Activated T-helper 1 cell treated with anti-CD3 and anti-CD28 coated beads, Interleukin-2, amount 50 U/mL, for 16 hours (primary cell): ENCODE measurements at places on chromosomes 4 and X.
A peak's percentile ranks its signal among the peaks of the same experiment; 100 is the strongest.

DNA sequence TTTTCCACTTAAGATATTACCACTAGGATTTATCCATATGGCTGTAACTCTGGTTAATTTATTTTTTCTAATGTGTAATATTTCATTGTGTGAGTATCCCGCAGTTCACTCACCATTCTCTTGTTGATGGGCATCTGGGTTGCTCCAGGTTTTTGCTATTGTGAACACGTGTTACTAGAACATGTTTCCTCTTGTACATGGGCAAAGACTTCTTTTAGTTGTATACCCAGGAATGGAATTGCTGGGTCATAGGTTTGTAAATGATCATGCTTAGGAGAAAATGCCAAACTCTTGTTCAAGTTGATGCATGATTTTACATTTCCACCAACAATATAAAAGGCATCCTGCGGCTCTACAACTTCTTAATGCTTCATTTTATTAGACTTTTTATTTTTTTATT is 26.8 kb downstream of the SYNPO2 start:
- DNase-seq, result no peak

DNA sequence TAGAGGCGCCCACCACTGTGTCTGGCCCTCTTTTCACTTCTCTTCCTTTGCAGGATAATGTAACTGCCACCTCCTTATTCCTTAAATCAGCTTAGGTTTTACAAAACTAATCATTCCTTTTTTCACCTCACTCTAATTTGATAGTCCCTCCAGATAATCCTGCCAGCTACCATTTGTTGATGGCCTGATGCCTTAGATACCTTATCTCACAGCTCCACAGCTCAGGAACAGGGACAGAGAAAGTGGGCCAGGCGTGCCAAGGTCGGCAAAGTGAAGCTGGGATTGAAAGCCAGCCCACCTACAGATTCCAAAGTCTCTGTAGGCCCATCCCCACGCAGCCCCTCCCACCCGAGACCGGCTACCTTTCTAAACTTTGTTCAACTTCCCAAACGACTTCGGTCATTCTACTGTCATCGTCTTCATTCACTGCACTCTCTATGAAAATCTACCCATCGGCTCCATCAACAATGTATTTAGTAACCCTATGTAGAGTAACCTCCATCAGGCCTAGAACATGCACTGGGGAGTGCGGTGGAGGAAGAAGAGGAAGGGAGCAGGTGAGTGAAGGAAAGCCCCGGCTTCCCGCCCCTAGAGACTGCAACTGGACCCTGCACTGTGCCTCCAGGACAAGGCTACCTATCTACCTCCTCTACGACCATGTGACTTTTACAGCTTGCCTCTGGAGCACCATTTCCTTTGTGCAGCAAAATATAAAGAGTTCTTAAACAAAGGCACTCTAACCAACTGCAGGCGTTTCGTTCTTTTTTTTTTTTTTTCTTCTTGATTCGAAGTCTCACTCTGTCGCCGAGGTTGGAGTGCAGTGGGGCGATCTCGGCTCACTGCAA is 1.5 kb downstream of the CASP6 start:
- no peak for DNase-seq

- DNase-seq, result no peak
These were observed 43.0 kb upstream of the KCNIP4 start for GRCh38 chr4:21991562-21991961.

GRCh38 chr4:143531380-143531779 is 17.9 kb downstream of the SMARCA5 start:
- no peak for DNase-seq

GRCh38 chr4:66906314-66906713 is 639.0 kb downstream of the CENPC start:
- no peak for DNase-seq

DNA sequence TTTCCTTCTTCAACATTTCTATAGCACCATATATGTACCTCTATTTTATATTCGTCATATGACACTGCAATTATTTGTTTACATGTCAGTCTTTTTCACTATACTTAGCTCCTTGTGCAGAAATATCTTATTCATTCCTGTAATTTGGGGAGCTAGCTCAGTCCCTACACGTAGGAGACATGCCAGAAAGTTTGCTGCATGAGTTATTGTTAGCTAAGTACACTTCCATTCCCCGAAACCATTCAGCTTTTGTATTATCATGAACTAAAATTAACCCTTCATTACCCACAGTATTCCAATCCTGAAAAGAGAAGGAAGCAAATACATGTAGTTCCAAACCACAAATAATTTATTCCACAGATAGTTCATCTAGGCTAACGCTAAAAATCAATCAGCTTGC is 10.2 kb downstream of the CBR4 start:
- DNase-seq, result no peak

- DNase-seq, result no peak
These were observed 1.5 kb downstream of the ZNF718 start for GRCh38 chr4:125833-126232.

DNA sequence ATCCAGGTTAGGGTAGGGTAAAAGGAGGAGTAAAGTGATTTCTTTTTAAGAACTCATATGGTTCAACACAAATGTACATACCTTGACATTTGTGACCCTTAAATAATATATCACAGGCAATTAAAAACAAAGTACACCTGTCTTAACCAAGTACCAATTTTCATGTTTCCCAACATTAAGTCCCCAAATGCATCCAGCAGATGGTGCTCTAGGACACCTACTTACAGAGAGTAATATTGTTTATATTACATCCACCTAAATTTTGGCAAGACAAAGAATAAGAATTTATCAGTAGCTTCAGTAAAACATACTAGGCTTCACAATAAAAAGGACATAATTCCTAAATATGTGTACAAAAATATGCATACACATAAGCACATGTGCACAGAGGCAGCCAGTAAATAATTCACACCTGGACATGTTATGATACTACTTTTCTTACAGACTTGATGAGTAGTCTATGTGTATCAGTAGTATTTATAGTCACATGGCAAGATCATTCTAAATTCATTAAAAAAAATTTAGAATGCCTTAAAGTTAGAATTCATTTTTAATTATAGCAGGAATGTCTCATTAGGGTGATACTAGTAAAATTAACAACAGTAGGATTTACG is 219.7 kb downstream of the DCLK2 start:
- no peak for DNase-seq

DNA sequence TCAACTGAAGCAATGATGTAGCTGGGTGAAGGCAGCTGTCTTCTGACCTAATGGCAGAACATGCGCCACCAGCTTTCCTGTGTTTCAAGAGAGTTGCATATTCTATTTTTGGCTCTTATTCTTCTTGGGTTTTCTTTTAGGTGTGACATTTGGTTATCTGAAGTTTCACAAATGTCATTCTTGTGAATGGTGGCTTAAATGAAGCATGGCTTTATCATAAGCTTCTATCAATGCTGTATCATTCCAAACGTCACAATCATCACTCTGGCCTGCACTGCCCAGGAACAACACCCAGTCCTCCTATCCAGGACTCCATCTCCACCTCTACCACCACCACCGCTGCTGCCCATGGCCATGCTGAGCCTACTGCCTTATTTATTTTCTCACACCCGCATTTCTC is 69.7 kb upstream of the WWC2 start:
- no peak for DNase-seq

- DNase-seq, result peak; percentile 58
These were observed 74.1 kb downstream of the NBDY start for GRCh38 chrX:56802921-56803849.

DNA sequence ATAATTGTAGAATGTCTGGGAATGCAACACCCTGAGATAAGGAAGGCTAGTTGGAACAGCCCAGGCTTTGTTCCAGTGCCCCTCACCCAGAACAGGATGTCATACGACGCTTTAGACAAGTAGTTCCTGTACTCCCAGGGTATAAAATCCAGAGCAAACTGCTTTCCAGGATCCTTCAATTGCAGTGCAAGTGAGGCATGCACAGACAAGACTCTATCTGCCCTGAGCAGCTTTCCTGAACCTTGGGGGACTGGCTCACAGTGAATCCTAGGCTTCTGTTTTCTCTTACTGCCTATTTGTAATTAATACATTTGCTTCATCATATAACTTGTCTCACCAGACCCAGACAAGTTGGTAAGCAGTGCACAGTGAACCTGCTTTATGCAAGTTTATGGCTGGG is 48.4 kb upstream of the IL9R start:
- DNase-seq, result no peak

GRCh38 chr4:86004030-86004429 is 355.8 kb downstream of the MAPK10 start:
- no peak for DNase-seq

DNA sequence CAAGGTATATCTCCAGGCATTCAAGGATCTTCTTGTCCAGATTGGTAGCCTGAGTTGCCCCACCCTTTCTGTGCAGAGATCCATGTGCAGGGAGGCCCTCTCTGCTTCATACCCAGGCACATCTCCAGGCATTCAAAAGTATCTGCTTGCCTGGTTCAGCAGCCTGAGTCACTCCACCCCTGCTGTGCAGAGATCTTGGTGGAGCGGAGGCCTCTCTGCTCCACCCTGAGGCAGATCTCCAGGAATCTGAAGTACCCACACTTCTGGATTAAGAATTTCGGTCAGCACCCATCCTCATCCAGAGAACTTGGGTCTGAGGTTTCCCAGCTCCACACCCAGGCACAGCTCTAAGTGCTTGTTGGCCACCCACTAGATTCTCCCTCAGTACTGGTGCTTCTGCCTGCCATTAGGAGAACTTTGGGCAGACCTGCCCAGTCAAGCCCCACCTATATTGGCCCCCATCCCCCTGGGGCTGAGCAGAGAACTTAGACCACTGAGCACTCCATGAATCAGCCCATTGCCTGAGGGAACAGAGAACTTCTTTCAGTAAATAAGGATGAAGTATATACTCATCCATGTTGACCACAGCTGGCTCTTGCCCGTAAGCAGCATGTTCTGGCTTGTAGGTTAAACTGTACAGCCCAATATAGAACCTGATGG is 199.5 kb upstream of the ZCCHC13 start:
- DNase-seq, result no peak

- no peak for DNase-seq
These were observed 1840.1 kb downstream of the PCDH7 start for GRCh38 chr4:32560306-32560705.

GRCh38 chr4:107453987-107454386 is 266.0 kb downstream of the PAPSS1 start:
- DNase-seq, result no peak

- DNase-seq, result no peak
These were observed 508.4 kb upstream of the FTHL17 start for GRCh38 chrX:31580227-31580626.

GRCh38 chrX:10800796-10801195 is 180.4 kb upstream of the MID1 start:
- DNase-seq, result no peak
